Panc1 (cell line): ENCODE measurements at places on chromosomes 11 and 22. TPM values are rescaled to one million over a fixed set of nuclear protein-coding genes. Genes with fewer than 3 reads are reported as not detected.

Gene MMP7
- total RNA-seq = 2.7 TPM

Gene SCN4B
- total RNA-seq = 0.33 TPM

Gene NRXN2
- total RNA-seq = 0.15 TPM

Gene GGTLC2
- total RNA-seq = not detected

Gene PIH1D2
- 3.0 TPM for total RNA-seq

Gene BDNF
- total RNA-seq = 0.36 TPM

Gene OR52E4
- total RNA-seq = not detected

Gene TRIM49
- total RNA-seq = not detected

Gene RHBDD3
- 49.6 TPM for total RNA-seq

Gene CHKB
- 43.5 TPM for total RNA-seq

Gene GAB4
- not detected for total RNA-seq

Gene SMPD1
- total RNA-seq = 20.0 TPM

Gene PANX3
- not detected for total RNA-seq

Gene UPK3A
- total RNA-seq = not detected

Gene TXNRD2
- 29.5 TPM for total RNA-seq

Gene NXPE1
- total RNA-seq = not detected

Gene OR10D3
- total RNA-seq = not detected

Gene RPS25
- 1,083 TPM for total RNA-seq

Gene XKR3
- not detected for total RNA-seq

Gene OMP
- 1.5 TPM for total RNA-seq

Gene SEZ6L
- not detected for total RNA-seq

Gene PRRG4
- total RNA-seq = 0.87 TPM

Gene UPK2
- 0.92 TPM for total RNA-seq

Gene CFAP68
- 16.6 TPM for total RNA-seq

Gene OR8H3
- not detected for total RNA-seq

Gene TTC28
- total RNA-seq = 24.8 TPM

Gene ANO9
- total RNA-seq = 61.4 TPM

Gene PGM2L1
- 33.1 TPM for total RNA-seq

Gene JRKL
- total RNA-seq = 9.6 TPM

Gene SPDYC
- not detected for total RNA-seq

Gene ASCL2
- total RNA-seq = not detected

Gene CAPN1
- total RNA-seq = 256 TPM

Gene MRGPRE
- total RNA-seq = 0.13 TPM

Gene KLHL22
- total RNA-seq = 14.5 TPM

Gene MUC15
- total RNA-seq = not detected

Gene SEC14L6
- total RNA-seq = not detected

Gene MAPK8IP2
- 38.4 TPM for total RNA-seq

Gene LRRC74B
- not detected for total RNA-seq

Gene LTBP3
- total RNA-seq = 133 TPM

Gene SCN3B
- 0.10 TPM for total RNA-seq

Gene OR8G1
- not detected for total RNA-seq

Gene INS
- total RNA-seq = not detected
